ENCODE measurements at places on chromosomes 12 and 14. TPM values are rescaled to one million over a fixed set of nuclear protein-coding genes. Genes with fewer than 3 reads are reported as not detected.

The HVCN1 gene
- polyA plus RNA-seq, result 5.5 TPM

- H3K27me3 ChIP-seq, result peaks cover 4% of the 10 kb centered on the region
- H3K4me1 ChIP-seq, result no peaks in the 10 kb centered on the region
- no peak overlapping the region for H3K4me3 ChIP-seq
- H3K36me3 ChIP-seq, result no peaks in the 10 kb centered on the region
Observed at GRCh38 chr14:100611811-100612480, 24.7 kb upstream of the BEGAIN start.

GRCh38 chr12:57521525-57522010 is 1.1 kb upstream of the MBD6 start:
- peaks cover 45% of the 10 kb centered on the region for H3K4me1 ChIP-seq
- no peaks in the 10 kb centered on the region for H3K27me3 ChIP-seq
- H3K27ac ChIP-seq, result peak overlapping the region; percentile 100
- peak; percentile 53 for DNase-seq
- peaks cover 36% of the 10 kb centered on the region for H3K36me3 ChIP-seq
- peak overlapping the region; percentile 54 for H3K4me3 ChIP-seq

DNA sequence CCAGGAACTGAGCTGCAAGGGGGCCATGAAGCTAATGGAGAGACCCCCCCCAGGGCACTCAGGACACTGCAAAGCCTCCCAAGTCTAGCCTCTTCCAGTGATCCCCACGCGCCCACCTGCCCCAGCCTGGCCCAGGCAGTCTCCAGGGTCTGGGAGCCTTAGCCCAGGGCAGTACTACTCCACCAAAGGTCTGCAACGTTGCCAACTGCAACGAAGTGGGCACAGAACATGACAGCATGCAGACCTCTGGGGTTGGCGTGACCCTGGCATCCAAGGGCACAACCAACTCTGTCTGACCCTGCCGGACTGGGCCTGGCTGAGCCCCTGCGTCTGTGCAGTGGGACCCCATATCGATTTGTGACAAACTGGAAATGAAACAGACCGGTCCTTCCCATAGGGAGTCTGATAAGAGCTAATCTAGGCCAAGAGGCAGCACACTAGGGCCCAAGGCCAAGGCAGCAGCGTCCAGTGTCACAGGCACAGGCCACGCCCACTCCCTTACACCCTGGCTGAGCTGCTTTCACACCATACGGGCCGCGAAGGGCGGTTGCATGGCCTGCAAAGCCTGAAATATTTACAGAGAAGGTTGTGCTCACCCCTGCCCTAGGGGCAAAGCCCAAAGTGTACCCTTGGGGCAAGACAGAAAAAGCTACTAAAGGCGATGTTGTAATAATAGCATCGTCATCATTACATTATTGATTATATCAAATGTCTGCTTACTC is 76.7 kb downstream of the NCOR2 start:
- peak; percentile 58 for DNase-seq
- H3K27ac ChIP-seq, result no peak overlapping the region
- H3K27me3 ChIP-seq, result no peaks in the 10 kb centered on the region
- no peak overlapping the region for H3K4me3 ChIP-seq

The CLEC2B gene
- polyA plus RNA-seq, result 5.2 TPM

The FMNL3 gene
- polyA plus RNA-seq, result 10.2 TPM

DNA sequence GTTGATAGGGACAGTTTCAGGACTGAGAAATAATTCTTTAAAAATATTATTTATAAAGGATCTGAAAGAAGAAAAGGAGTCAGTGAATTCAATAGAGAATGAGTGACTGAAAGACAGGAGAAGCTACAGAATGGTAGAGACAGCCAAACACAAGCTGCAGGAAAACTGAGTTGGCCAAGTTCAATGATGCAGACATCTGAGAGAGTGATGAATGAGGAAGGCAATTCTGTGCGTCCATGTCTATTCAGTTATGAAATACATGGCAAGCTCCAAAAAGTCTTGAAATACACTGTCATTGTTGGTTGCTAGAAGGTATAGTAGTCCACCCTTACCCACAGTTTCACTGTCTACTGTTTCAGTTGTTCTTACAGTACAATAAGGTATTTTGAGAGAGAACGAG is 6.8 kb downstream of the LRRC74A start:
- H3K36me3 ChIP-seq, result no peaks in the 10 kb centered on the region
- no peaks in the 10 kb centered on the region for H3K27me3 ChIP-seq
- no peak overlapping the region for H3K27ac ChIP-seq
- no peak for DNase-seq
- no peak overlapping the region for H3K4me3 ChIP-seq
- peaks cover 10% of the 10 kb centered on the region for H3K4me1 ChIP-seq

The IFI27L2 gene
- 51.9 TPM for polyA plus RNA-seq

- no peaks in the 10 kb centered on the region for H3K27me3 ChIP-seq
- DNase-seq, result no peak
- no peak overlapping the region for H3K27ac ChIP-seq
- no peaks in the 10 kb centered on the region for H3K36me3 ChIP-seq
Observed at GRCh38 chr12:90111791-90112580, 403.3 kb upstream of the ATP2B1 start.

- no peaks in the 10 kb centered on the region for H3K36me3 ChIP-seq
- H3K4me3 ChIP-seq, result no peak overlapping the region
- DNase-seq, result no peak
Observed at GRCh38 chr12:92242907-92243306, 97.3 kb upstream of the BTG1 start.

The KLHL33 gene
- 0.64 TPM for polyA plus RNA-seq

The CD27 gene
- 1.6 TPM for polyA plus RNA-seq

GRCh38 chr12:108305991-108306501 is 33.1 kb downstream of the CMKLR1 start:
- no peak for DNase-seq
- H3K27me3 ChIP-seq, result peaks cover 2% of the 10 kb centered on the region
- no peak overlapping the region for H3K4me3 ChIP-seq
- H3K4me1 ChIP-seq, result peaks cover 6% of the 10 kb centered on the region
- H3K27ac ChIP-seq, result no peak overlapping the region

DNA sequence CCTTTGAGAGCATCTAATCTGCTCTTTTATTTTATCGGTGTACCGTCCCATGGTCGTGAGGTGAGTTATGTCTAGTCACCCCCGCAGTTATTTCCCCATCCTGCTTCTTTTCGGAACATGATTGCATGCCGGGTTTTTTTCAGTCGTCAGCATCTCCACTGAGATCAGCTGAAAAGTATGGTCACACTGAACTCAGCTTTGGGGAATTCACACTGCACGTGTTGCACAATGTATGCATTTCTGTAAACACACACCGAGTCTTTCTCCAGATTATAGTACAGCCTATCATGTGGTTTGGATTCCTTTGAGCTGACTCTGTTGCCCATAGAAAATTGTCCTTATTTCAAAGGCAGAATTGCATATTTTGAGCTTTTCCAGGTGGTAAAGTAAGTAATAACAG is 24.6 kb downstream of the PLXNC1 start:
- peaks cover under 1% of the 10 kb centered on the region for H3K4me1 ChIP-seq
- H3K4me3 ChIP-seq, result no peak overlapping the region
- H3K27me3 ChIP-seq, result no peaks in the 10 kb centered on the region
- peak; percentile 55 for DNase-seq

GRCh38 chr12:75714462-75715322 is 203.3 kb upstream of the KRR1 start:
- no peaks in the 10 kb centered on the region for H3K27me3 ChIP-seq
- no peak overlapping the region for H3K27ac ChIP-seq
- DNase-seq, result no peak
- H3K4me3 ChIP-seq, result no peak overlapping the region
- no peaks in the 10 kb centered on the region for H3K4me1 ChIP-seq

GRCh38 chr14:50813544-50813863 is 17.5 kb downstream of the NIN start:
- DNase-seq, result no peak
- H3K4me3 ChIP-seq, result no peak overlapping the region
- H3K4me1 ChIP-seq, result no peaks in the 10 kb centered on the region
- H3K27ac ChIP-seq, result no peak overlapping the region
- no peaks in the 10 kb centered on the region for H3K36me3 ChIP-seq

The B4GALNT1 gene
- polyA plus RNA-seq, result 2.4 TPM

The GPR162 gene
- polyA plus RNA-seq, result 7.9 TPM

The PZP gene
- 0.24 TPM for polyA plus RNA-seq

- H3K4me1 ChIP-seq, result no peaks in the 10 kb centered on the region
- no peak overlapping the region for H3K4me3 ChIP-seq
- H3K27me3 ChIP-seq, result no peaks in the 10 kb centered on the region
- H3K27ac ChIP-seq, result no peak overlapping the region
- no peaks in the 10 kb centered on the region for H3K36me3 ChIP-seq
- DNase-seq, result no peak
Observed at GRCh38 chr14:92460916-92461579, 52.5 kb upstream of the RIN3 start.

- peak overlapping the region; percentile 56 for H3K27ac ChIP-seq
- peaks cover 25% of the 10 kb centered on the region for H3K4me1 ChIP-seq
- DNase-seq, result peak; percentile 85
- no peaks in the 10 kb centered on the region for H3K27me3 ChIP-seq
- H3K4me3 ChIP-seq, result peak overlapping the region; percentile 42
Observed at GRCh38 chr14:99729991-99730875, 46.1 kb downstream of the CYP46A1 start.

DNA sequence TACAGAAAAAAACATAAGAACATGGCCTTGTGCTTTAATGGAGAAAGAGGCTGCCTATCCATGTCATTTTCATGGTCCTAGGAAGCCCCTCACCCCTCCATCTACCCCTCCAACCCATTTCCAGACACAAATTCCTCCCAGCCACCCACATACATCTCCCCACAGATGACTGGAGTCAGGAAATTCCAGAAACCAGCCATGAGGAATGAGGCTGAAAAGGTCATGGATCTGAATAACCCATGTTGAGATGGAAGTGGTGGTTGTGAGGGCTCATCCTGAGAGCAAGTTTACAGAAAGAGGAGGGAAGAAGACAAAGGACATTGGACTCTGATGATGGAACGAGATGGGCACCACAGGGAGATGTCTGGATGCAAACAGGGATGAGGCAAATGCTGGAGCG is 23.9 kb upstream of the C12orf42 start:
- H3K4me1 ChIP-seq, result no peaks in the 10 kb centered on the region
- H3K36me3 ChIP-seq, result no peaks in the 10 kb centered on the region
- no peak for DNase-seq
- no peak overlapping the region for H3K27ac ChIP-seq
- no peak overlapping the region for H3K4me3 ChIP-seq
- H3K27me3 ChIP-seq, result no peaks in the 10 kb centered on the region

The CFAP251 gene
- polyA plus RNA-seq, result 2.2 TPM

DNA sequence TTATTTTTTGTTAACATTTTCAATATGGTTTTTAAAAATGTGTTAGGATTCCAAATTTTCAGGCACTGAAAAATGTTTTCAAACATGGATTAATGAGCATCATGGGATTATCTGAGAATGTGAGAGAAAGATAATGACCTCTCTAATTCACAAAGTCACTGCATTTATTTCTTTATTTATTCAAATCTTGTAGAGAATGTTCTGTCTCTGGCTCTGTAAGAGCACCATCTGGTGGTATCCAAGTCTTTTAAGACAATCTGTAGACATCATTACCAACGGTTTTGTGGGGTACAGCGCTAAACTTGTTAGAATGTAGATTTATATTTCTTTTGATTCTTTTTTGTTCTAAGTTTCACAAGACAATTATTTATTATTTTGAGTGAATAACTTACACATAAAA is 956.0 kb upstream of the NOVA1 start:
- no peaks in the 10 kb centered on the region for H3K27me3 ChIP-seq
- H3K4me3 ChIP-seq, result no peak overlapping the region
- H3K4me1 ChIP-seq, result no peaks in the 10 kb centered on the region
- no peak for DNase-seq
- no peaks in the 10 kb centered on the region for H3K36me3 ChIP-seq
- no peak overlapping the region for H3K27ac ChIP-seq

GRCh38 chr12:66976526-66976925 is 292.6 kb upstream of the CAND1 start:
- H3K36me3 ChIP-seq, result no peaks in the 10 kb centered on the region
- H3K4me3 ChIP-seq, result no peak overlapping the region
- no peak overlapping the region for H3K27ac ChIP-seq

DNA sequence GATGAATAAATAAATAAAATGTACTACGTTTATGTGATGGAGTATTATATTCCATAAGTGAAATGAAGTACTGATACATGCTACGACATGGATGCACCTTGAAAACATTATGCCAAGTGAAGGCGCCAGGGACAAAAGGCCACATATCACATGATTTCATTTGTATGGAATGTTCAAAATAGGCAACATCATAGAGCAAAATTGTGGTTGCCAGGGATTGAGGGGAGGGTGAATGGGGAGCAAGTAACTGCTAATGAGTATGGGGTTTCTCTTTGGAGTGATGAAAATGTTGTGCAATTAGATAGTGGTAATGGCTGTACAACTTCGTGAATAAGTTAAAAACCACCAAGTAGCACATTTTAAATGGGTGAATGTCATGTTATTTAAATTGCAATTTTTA is 132.8 kb downstream of the SLC38A4 start:
- no peaks in the 10 kb centered on the region for H3K4me1 ChIP-seq
- H3K36me3 ChIP-seq, result no peaks in the 10 kb centered on the region

GRCh38 chr12:89238593-89238992 is 113.7 kb downstream of the DUSP6 start:
- H3K4me1 ChIP-seq, result no peaks in the 10 kb centered on the region
- H3K27me3 ChIP-seq, result no peaks in the 10 kb centered on the region
- no peak overlapping the region for H3K27ac ChIP-seq
- H3K4me3 ChIP-seq, result no peak overlapping the region
- H3K36me3 ChIP-seq, result no peaks in the 10 kb centered on the region

GRCh38 chr14:104107611-104108569 is 22.4 kb downstream of the ASPG start:
- DNase-seq, result no peak
- H3K4me1 ChIP-seq, result no peaks in the 10 kb centered on the region
- no peaks in the 10 kb centered on the region for H3K36me3 ChIP-seq

The FOXN4 gene
- polyA plus RNA-seq, result 0.10 TPM

The ARF6 gene
- 77.2 TPM for polyA plus RNA-seq

The TCL1B gene
- polyA plus RNA-seq, result 0.03 TPM

- peak; percentile 50 for DNase-seq
- no peak overlapping the region for H3K27ac ChIP-seq
- peaks cover 18% of the 10 kb centered on the region for H3K4me1 ChIP-seq
- H3K36me3 ChIP-seq, result peaks cover 4% of the 10 kb centered on the region
Observed at GRCh38 chr12:118098911-118099671, 4.7 kb downstream of the VSIG10 start.

The CCDC38 gene
- polyA plus RNA-seq, result 0.36 TPM

GRCh38 chr12:49059299-49060171 is 1.1 kb downstream of the KMT2D start:
- H3K4me3 ChIP-seq, result peak overlapping the region; percentile 67
- peak overlapping the region; percentile 80 for H3K27ac ChIP-seq
- DNase-seq, result peak; percentile 41
- H3K36me3 ChIP-seq, result peaks cover 11% of the 10 kb centered on the region
- no peaks in the 10 kb centered on the region for H3K27me3 ChIP-seq

DNA sequence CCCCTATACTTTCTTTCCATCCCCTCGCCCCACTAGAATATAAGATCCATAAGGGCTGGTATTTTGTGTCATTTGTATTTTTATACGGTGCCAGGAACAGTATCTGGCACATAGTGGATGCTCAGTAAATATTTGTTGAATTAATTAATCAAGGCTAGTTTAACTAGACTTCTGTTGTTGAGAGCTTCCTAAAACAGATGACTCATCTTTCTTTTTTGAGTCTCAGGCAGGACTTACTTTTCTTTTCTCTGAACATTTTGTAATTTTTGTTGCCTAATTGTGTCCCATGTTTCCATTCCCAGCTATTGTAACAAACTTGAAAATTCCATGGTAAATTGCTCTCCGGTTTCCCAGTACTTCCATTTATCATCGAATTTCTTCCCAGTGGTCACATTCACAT is 16.7 kb downstream of the STK38L start:
- H3K27me3 ChIP-seq, result no peaks in the 10 kb centered on the region
- H3K36me3 ChIP-seq, result no peaks in the 10 kb centered on the region
- H3K4me3 ChIP-seq, result no peak overlapping the region
- no peak overlapping the region for H3K27ac ChIP-seq

The HCAR2 gene
- polyA plus RNA-seq, result 2.6 TPM
